ENCODE measurements at places on chromosomes 16 and 17.
A peak's percentile ranks its signal among the peaks of the same experiment; 100 is the strongest.

GRCh38 chr16:81632392-81633146, 146.5 kb upstream of the PLCG2 start:
- DNase-seq, result peak; percentile 47

DNA sequence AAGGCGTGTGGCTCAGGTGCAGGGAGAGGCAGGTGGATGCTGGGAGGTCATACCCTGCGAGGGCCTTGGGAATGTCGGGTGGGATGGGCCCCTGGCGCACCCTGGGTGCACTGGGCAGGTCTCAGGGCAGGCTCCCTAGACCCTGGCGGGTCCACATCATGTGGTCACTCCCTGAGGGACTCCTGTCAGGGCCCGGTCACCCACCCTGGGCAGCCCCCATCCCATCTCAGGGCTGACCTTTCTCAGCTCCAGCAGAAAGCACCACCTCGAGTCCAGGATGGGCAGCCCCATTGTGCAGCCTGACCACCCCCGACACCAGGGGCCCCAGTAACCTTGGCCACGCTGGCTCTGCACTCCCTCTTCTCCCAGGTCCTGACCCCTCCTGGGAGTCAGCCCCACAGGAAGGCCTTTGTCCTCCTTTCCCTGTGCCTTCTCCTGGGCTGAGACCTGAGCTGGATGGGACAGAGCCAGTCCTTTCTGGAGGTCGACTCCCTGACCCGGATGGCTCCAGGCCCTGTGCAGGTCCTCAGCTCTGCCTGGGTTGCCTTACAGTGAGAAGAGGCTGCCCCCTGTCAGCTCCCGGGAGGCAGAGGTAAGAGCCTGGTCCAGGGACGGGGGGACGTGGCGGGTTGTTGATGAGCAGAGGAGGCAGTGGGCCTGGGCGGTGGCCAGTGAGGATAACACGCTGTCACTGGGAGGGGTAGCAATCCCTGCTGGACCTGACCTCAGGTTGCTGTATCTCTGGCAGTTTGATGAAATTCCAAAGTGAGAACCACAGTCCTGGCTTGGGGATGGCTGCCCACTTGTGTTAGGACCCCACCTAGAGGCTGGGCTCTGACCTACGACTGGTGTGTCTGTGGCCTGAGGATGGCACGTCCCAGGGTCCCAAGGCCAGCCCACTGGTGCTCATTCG, 77.9 kb downstream of the GOSR1 start:
- DNase-seq, result no peak

- no peak for DNase-seq
These were observed 31.4 kb downstream of the ANKFN1 start for GRCh38 chr17:56184650-56185049.

DNA sequence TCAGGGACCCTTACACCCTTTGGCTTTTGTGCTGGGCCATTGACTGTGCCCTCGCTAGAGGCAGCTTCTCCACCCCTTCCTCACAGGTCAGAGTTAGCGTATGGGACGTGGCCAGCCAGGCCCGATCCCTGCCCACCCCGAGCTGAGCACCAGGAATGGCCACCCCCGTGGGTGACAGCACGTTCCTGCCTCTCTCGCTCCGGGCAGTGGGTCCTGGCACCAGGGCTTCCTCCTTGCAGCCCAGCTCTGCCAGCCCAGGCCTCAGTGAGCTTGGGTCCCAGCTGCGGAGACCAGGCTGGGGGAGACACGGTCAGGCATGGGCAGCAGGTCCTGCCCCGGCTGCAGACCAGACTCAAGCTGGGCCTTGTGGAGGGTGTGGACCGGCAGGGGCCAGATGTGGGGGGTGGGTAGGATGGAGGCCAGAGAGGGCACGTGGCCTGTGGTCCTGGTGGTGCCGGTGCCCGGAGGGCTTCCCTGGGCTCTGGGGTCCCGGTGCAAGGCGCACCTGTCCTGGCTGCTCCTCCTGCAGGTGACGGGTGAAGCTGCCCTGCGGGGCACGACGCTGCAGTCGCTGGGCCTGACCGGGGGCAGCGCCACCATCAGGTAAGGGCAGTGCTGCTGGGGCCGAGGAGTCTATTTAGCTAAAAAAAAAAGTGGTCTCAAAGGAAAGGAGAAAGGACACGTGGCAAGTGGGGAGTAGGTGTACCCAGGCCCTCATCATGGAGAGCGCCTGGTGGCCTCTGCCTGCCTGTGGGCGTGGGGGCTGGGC, 18.2 kb downstream of the ASPSCR1 start:
- DNase-seq, result no peak

DNA sequence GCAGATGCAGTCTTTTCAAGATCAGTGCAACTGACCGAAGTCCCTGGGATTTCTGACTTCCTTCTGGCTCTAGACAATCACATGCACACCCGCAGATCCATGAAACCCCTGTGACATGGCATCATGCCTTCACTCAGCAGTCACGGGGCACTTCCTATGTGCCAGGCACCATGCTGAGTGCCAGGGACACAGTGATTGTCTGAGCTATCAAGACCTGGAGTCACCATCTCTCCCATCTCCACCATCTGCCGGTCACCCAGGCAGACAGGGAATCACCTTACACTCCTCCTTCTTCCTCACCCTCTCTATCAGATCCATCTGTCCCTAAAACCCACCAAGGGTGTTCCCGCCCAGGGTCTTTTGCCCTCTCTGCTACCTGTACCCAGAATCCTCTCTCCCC, 5.3 kb downstream of the BEAN1 start:
- DNase-seq, result no peak

DNA sequence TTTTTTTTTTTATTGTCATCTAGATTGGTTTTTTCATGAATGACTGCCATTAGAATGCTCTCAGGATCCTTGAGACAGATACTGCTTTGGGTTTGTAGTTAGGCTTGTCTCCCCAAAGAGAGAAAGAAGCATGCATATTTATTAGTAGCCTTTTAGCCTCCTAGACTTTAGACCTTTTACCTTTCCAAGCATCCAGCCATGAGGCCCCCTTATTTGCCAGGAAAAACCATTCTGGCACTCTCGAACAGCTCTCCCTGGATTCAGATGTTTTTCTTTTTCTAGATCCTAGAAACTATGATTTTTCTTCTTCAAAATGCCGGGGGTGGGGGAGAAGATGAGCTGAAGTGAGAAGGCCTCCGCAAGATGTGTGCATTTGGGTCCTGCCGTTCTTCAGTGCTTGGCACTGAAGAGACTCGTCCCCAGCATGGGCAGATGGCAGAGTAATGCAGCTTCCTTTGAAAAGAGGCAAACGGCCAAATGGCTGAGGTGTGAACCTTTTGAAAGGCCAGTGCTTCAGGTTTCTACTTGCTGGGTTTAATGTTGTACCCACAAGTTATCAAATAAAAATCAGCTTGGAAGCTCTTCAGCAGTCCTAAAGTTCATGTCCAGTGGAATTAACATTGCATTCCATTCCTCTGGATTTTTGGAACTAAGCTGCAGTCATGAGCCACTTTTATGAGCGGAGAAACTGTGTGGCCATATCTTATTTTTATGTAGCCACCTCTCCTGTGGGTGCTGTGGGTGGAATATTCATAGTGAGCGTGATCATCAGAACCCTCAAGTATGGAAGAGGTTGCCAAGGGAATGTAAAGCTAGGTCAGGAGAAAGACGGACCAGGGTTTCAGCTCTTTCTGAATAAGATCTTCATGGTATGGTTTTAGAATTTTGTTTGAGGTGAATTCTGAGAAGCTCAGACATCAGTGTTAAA, 7.2 kb downstream of the SOCS7 start:
- no peak for DNase-seq

DNA sequence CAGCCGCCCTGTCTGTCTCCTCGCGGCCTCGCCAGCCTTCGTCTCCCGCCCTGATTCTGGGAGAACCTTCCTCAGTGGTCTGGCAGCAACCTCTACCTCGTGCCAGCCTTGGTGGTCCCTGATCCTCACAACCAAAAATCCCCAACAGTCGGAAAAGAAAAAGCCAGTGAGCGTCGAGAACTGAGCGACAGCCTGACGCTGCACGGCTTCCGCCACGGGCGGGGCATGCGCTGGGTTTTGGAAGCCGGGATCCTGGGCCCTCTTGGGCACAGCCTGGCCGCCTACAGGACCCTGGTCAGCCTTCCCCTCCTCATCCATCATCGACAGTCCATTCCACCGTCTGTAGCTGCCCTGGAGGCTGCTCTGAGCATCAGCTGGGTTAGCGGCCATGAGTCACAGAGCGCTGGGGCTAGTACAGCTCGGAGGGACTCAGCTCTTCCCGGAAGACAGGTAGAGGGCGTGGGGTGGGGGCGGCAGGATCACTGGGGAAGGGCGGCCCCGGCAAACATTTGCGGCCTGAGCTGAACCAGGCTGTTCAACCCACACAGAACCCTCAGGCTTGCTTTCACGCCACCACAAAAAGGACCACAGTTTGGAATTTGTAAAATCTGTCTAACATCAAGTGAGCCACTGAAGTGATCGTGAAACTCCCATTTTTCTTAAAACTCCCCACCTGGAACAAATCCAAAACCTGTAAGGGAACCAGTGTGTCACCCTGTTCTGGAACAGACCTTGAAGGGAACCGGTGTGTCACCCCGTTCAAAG, 55.4 kb upstream of the DOC2B start:
- DNase-seq, result no peak

DNA sequence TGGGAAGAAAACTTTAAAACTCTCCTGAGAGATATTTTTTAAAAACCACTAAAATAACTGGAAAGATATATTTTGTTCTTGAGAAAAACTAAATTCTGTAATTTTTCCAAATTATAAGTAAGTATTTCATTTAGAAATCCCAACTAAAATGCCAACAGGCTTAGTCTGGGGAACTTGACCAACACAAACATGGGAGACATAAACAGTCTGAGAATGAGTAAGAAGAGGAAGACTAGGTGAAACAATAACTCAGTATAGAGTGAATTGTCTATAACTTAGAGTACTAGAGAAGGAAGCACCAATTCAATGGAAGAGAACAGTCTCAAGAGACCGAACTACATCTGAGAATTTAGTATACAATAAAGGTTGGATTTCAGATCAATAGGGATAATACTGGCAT, 2.9 kb downstream of the CMTM1 start:
- no peak for DNase-seq

DNA sequence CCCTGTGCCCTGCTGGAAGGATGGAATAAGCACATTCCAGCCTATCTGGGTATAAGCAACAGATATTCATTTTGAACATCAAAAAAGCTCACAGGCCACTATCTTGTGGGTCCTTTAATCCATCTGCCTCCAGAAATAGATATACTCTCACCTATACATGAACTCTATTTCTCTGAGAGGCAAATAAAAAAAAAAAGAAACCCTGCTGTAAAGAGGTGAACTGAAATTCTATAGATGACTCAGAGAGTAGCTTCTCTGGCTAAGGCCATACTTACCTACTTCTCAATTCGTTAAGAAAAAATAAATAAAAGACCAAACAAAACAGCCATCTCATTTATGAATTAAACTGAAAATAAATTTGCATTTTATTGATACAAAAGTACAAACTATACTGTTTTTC, 86.3 kb downstream of the DYNLRB2 start:
- DNase-seq, result no peak

GRCh38 chr17:79073706-79074088, 927 bp upstream of the ENGASE start:
- DNase-seq, result no peak

All from stimulated activated CD4-positive, alpha-beta T cell treated with anti-CD3 and anti-CD28 coated beads, Interleukin-15, amount 100 ng/mL, for 1 hour (primary cell).